ENCODE measurements at places on chromosomes 4 and X.

- DNase-seq = no peak
Observed at GRCh38 chr4:1504595-1505500, 98.6 kb upstream of the NKX1-1 start.

GRCh38 chrX:155874571-155875244 lies 6.4 kb upstream of the VAMP7 start:
- no peak for DNase-seq

- no peak for DNase-seq
Observed at GRCh38 chrX:134459683-134460004, 321 bp upstream of the HPRT1 start.

DNA sequence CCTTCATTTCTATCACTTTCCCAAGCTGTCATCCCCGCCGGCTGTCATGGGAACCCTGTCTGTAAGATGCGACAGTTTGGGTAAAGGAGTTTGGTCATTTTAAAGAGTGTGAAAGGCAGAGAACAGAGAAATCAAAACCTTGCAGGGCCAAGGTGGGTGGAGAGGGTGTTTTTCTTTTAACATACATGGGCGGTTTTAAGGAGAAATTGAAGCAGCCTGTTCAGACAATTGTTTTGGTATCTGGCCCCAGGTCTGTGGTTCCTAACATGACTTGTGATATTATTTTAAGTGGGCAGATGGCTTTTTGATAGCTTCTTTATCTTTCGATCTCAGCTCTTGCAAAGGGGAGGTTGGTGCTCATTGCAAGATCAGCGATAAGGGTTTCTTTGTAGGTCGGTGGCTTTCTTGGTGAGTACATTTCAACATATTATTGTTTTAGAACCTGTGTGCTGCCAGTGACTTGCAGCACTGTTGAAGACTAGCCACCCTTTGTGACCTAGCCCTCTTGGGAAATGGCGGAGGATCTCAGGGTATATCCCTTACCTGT lies 3.7 kb downstream of the PPP1R3F start:
- no peak for DNase-seq

- no peak for DNase-seq
Observed at GRCh38 chr4:15234856-15235126, 193.0 kb upstream of the C1QTNF7 start.

DNA sequence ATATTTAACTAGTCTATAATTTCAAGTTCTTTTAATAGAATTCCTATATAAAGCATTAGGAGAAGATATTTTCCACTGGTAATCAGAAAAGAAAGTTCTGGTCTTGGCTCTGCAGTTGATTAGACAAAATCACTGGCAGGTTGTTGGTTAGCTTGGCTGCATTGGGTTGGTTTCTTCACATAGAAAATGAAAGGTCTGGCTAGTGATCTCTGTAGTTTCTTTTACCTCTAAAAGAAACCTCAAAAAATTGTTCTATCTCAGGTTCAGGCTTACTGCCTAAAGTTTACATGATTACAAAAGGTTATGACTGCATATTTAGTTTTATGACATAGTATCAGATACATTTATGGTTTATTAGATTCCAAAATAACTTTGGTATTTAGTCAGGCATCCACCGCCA lies 95.8 kb upstream of the NAP1L5 start:
- no peak for DNase-seq

DNA sequence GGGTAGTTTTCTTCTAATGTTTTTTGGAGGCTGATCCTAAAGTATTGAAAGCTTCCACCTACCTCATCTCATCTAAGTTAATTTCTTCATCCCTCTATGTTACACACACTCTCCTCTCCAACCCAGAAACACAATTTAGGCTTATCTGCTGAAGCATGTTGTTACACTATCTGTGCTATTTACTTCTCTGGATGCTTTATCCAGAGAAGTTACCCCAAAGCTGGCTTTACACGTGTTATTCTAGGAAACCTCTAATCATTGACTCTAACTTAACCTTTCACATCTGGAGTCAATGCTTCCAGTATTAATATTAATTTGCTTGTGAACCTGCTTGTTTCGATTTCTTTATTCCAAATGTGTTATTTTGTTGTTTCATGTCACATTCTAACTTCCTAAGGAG lies 87.3 kb upstream of the NMU start:
- DNase-seq = no peak

GRCh38 chrX:122119361-122119760 lies 1064.7 kb upstream of the GRIA3 start:
- DNase-seq = no peak

- no peak for DNase-seq
Observed at GRCh38 chrX:42090395-42090794, 167.0 kb upstream of the CASK start.

DNA sequence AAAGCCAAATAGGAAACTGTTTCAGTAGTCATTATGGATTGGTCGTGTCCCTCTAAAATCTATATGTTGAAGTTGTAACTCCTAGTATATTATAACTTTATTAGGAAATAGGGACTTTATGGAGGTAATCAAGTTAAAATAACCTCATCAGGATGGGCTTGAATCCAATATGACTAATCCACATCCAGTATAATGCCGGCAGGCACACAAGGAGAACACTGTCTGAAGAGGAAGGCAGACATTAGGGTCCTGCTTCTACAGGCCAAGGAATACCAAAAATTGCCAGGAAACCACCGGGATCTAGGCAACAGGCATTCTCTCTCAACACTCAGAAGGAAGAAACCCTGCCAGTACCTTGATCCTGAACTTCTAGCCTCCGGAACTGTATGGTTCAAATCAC lies 130.3 kb downstream of the ATP10D start:
- DNase-seq = no peak

DNA sequence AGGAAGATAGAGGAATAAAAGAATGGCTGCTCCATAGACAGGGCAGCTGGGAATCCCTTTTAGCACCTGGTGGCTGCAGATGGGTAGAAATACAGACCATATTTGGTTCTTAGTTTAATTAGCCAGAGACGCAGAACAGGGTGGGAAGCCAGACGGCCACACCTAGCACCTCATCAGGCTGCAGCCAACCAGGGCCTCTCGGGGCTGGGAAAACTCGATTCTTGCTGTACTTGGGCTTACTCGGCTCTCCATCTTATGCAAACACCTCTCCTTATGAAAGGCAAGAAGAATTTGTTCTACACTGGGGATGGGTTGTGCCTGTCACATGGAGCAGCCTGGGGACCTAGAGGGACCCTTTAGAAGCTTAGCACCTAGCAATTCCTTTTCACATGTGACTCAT lies 19.7 kb downstream of the IRAK1 start:
- DNase-seq = no peak

GRCh38 chr4:47270201-47270888 lies 193.2 kb downstream of the COMMD8 start:
- no peak for DNase-seq

- DNase-seq = no peak
Observed at GRCh38 chr4:165118256-165118909, 5.7 kb upstream of the TMEM192 start.

DNA sequence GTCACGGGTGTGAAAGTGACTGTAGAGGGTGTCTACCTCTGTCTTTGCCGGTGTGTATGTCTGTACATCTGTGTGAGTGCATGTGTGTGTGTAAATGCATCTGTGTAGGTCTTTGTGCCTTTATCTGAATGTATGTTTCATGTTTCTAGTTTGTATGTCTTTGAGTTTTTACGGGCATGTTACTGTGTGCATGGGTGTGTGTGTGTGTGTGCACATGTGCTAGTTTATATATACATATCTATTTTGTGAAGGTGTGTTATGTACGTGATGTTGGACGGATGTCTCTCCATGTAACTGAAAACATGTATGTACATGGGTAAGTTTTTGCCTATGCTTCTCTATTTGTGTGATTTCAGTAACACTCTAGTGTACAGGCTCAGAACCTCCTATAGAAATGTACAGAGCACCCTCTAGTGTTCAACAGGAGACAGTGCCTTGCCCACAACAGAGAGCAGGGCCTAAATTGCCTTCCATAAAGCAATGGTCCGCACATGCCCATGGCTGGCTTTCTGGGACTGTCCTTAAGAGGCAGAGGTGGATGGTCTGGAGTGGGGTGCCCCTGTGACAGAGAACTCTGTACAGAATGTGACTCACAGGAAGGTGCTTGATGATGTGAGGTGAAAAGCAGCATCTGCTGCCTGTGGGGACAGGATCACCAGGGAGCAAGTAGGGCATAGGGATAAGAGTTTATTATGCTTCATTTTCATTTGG lies 343.5 kb downstream of the RAPGEF2 start:
- peak; percentile 61 for DNase-seq

DNA sequence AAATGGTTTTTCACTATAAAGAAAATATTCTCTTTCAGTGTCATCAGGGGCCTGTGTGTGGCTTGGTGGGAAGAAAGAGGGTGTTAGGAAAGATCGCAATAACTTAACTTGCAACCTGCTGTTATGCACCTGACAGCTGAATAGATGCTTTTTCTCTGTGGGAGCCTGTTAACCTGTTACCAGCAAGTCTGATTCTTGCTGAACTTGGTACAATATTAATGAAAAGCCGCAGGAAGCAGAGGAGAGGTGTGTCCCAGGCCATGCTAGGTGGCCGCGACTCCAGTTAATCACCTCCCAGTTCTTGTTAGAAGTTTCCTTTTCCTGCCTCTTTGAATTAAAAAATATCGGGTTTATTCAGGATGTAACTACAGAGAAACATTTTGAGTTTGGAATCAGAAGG lies 494.8 kb upstream of the AGA start:
- no peak for DNase-seq
